Endothelial cell (in vitro differentiated cells): ENCODE measurements at places on chromosomes 4 and X. TPM values are rescaled to one million over a fixed set of nuclear protein-coding genes. Genes with fewer than 3 reads are reported as not detected.

G6PD gene
- 46.4 TPM for total RNA-seq

LPAR4 gene
- 2.7 TPM for total RNA-seq

TMEM31 gene
- not detected for total RNA-seq

SPARCL1 gene
- 3.3 TPM for total RNA-seq

GRCh38 chr4:82721819-82722423 lies 76.7 kb downstream of the SCD5 start:
- DNase-seq: no peak

- DNase-seq: no peak
These were observed 155.0 kb upstream of the MAOA start for GRCh38 chrX:43500996-43501694.

GRCh38 chr4:137076908-137077307 lies 455.4 kb downstream of the PCDH18 start:
- DNase-seq: no peak

GRCh38 chr4:80576796-80577195 lies 241.3 kb downstream of the CFAP299 start:
- no peak for DNase-seq

DNA sequence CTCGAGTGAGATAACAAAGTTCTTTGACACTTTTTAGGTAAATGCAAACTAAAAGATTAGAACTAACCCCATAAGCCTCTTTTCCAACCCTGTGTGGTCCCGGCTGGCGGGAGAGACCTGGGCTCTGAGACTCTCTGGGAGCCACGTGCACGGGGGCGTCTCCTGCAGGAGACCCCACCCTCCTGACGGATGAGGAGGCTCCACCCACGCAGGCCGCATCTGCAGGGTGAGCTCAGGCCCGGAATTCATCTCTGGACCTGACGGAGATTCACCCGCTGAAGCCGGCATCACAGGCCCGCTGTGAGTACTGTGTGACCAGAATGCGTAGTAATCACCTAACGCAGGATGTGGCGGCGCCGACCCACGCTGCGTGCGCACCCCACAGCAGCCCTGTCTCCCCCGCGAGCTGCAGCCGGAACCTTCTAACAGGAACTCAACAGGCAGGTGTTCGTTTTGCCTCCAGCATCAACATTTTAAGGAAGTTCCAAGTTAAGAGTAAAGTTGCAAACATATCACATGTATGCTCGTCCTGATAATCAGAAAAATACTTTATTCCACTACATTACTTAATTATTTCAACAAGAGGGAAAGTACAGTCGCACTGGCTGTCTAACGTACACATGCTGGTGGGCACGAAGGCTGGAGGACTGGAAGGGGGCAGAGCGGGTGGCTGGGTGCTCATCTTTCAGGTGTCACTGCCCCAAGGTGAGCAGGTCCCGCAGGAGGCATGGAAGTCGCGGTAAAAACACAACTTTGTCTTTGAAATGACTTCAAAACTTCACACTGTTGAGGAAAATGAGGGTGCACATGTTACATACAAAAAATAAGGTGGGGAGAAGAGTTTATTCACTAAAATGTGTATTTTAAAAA lies 44.5 kb downstream of the FGFRL1 start:
- no peak for DNase-seq
